Stimulated activated effector memory CD8-positive, alpha-beta T cell treated with anti-CD3 and anti-CD28 coated beads, Interleukin-12 subunit alpha, Interleukin-12 subunit beta, amount 100 ng/mL, for 72 hours (primary cell): ENCODE measurements at places on chromosomes 2 and 18.

GRCh38 chr2:146777181-146777580 lies 1067.6 kb upstream of the ACVR2A start:
- no peak for DNase-seq

DNA sequence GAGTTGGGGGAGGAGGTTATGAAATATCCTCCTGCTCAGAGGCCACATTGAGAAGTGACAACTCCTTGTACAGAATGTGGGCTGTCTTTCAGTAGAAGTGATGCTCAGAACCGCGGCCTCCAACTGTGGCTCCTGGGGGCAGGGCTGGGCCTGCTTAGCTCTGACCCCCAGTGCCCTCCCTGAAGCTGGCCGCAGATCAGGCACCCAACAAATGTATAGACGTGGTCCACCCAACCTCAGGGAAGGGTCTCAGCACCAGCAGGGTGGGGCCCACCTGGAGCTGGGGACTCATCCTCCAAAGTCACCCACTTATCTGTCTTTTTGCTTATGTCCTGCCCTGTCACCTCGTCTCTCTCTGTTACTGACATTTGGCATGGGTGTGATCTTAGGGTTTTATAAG lies 11.1 kb upstream of the BIN1 start:
- DNase-seq, result no peak

DNA sequence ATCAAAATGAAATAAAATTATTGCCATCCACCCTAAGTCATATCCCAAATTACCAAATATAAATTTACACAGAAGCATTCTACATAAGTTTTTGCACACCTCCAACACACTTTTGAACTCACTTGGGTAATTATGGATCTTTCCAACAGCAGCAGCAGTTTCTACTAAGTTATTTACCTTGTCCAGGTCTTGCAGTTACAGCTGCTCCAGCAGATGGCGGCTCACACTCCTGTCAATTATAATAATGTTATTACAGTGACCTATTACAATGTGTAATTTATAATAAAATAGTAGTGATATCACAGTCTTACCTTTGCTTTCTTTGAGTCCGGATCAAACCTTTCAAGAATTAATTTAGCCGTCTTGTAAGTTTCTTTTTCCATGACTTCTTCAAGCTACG lies 37.9 kb downstream of the LNPK start:
- DNase-seq, result no peak

- no peak for DNase-seq
Measured at GRCh38 chr2:233791151-233791882, 13.2 kb downstream of the MROH2A start.

DNA sequence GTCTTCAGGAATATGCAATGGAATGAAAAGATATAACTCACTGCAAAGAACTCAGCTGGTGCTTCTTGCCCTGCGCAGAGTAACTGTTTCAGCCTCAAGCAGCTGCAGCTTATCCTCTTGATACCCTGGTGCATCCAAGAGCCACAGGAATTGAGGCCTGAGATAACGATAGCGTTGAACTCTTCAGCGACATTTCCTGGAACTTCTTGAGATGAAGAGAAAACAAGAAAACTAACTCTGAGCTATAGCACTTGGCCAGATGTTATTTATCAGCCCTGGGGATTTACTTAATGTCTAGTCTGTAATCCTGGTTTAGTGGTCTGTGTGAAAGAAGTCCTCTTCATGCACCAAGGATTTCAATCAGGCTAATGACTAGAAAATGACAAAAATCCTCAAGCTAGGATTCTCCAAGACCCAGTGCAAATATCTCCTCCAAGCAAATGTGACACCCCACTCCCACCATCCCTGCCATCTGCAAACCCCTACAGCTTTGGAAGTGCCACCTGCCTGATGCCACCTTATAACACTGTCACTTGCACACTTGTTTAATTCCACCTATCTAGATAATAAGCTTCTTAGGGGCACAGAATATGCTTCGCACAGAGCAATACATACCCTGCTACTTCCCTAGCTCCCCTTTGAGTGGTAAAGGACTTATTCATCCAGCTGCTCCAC lies 40.6 kb downstream of the EHD3 start:
- no peak for DNase-seq

DNA sequence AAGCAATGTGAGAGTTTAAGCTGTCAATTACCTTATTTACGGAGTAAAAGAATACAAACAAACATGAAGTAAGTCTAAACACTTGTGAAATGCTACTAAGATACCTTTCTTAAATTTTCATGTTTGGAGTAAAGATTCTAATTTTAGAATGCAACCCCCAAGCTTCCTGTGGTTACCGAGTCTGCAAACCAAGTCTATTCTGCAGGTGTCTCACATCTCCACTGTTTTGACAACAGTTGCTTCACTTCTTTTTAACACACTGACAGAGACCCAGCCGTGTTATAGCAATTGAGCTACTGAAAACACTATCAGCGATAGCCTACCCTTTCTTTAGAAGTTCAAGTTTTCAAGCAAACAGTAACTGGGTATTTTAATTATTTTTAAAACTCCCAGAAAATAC lies 608.3 kb downstream of the ERBB4 start:
- no peak for DNase-seq

DNA sequence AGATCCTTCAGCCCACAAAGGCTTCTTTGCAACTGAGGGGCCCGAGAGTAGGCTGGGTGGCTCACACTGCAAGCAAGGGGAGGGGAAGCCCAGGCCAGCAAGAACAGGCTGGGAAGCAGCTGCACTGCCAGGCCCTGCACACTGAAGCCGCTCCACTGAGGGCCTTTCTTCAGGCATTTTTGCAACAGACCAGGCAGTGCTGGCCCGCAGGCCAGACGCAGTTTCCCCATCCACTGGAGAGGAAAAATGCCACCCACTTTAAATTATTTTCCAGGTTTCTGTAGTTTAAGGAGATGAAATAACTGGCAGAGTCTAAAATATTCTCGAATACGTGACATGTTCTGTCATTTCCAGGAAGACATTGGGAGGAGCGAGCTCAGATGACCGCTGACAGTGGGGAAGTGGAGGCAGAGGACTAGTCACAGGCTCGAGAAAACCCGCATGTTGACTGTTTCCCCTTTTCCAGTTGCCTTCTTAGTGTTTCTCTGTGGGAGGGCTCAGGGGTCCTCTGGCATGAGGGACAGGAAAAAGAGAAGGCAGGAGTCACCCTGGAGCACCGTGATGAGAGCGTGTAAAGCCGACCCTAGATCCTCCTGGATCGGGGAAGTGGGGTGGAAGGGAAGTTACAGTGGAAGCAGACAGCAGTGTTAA lies 53.3 kb upstream of the B3GNT7 start:
- no peak for DNase-seq

DNA sequence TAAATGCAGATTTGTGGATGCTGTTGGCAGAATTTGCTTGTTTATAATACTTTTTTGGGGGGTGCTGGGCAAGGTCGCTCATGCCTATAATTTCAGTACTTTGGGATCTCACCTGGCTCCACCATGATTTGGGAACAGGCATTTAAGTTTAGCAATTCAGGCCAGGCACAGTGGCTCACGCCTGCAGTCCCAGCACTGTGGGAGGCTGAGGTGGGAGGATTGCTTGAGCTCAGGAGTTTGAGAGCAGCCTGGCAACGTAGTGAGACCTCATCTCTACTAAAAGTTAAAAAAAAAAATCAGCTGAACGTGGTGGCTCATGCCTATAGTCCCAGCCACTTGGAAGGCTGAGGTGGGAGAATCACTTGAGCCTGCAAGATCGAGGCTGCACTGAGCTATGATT lies 20.7 kb downstream of the TANC1 start:
- DNase-seq, result no peak

DNA sequence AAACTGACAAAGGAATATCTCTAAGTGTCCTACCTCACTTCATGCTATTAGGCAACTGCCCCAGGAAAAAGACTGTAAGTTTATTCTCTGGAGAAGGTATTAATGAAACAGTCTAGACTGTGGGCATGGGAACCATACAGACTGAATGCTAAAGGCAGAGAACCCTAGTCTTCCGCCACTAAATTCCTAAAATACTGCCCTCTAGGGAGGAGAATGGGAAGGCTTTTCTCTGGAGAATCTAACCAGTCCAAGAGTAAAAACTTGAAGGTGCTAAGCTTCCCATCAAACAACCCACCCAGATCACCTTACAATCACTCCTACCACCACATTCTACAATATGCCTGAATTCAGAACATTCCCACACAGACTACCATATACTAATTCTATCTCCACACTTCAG lies 3.4 kb downstream of the SRBD1 start:
- no peak for DNase-seq

DNA sequence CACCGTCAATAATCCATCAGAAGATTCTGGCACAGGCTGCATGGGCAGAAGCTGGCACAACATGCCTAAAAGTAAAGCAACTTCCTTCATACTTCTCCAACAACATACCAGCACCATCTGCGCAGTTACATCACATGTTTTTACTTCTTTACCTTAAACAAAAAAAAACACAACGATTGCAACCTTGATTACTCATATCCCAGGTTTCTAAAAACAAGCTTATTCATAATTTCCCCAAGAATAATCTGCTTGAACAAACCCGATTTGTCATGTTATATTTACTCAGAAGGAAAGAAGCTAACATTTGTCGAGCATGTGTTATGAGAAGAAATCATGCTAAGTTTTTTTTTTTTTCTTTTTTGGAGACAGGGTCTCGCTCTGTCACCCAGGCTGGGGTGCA lies 54.7 kb downstream of the THADA start:
- DNase-seq, result no peak

DNA sequence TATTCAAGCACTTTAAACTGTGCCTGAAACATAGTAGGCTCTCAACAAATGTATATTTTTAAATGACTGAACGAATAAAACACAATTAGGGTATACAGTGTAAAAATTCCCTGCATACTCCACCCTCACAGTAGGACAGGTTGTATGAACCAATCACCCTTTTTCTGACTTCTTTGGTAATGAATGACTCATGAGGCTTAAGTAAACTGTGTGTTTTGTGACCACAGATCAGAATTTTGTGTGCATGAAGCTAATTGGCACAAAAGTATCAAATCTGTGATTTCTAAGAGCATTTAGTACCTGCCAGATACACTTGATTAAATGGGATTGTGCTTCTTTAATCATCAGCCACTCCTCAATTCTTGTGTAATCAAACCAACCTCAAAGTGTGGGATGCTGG lies 109.9 kb upstream of the MAP4K3 start:
- DNase-seq, result no peak

GRCh38 chr2:35714883-35715282 lies 640.7 kb upstream of the CRIM1 start:
- DNase-seq, result no peak

- no peak for DNase-seq
Measured at GRCh38 chr2:102081606-102082005, 60.9 kb upstream of the IL1R1 start.

- no peak for DNase-seq
Measured at GRCh38 chr2:105584435-105585010, 160.2 kb upstream of the NCK2 start.

DNA sequence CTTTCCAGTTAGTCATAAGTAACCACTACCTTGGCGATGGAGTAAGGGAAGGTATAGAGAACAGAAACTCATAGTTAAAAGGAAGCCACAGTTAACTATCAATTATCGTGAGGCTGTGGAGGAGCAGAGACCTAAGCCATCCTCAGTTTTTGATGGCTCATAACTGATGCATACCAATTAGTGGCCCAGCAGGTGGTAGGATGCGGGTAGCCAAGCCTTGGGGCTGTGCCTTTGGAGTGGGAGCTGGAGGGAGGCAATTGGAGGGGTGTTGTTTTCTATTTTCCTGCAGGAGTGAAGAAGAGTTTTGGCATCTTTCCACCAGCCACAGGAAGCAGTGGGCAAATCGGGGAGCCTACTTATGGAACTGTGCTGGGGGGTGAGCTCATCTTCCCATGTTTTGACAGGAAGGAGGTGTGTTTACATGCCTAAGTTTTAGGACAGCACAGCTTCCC lies 194.8 kb downstream of the TPGS2 start:
- DNase-seq, result no peak

DNA sequence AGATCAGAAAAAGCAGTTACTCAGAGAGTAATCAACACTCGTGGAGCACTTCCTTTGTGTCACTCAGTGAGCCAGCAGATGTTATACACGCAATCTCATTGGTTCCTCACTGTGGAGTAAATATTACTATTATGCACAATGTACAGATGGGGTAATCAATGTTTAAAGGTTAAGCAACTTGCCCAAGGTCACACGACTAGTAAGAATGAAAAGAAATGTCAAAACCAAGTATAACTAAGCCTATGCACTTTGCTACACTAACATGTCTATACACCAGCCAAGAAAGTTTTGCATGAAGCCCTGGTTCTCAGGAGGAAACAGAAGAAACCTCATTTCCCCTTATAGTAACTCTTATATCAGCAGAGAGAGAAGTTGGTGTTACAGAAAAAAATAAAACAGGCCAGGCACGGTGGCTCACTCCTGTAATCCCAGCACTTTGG lies 5.4 kb downstream of the METTL21A start:
- DNase-seq, result no peak

DNA sequence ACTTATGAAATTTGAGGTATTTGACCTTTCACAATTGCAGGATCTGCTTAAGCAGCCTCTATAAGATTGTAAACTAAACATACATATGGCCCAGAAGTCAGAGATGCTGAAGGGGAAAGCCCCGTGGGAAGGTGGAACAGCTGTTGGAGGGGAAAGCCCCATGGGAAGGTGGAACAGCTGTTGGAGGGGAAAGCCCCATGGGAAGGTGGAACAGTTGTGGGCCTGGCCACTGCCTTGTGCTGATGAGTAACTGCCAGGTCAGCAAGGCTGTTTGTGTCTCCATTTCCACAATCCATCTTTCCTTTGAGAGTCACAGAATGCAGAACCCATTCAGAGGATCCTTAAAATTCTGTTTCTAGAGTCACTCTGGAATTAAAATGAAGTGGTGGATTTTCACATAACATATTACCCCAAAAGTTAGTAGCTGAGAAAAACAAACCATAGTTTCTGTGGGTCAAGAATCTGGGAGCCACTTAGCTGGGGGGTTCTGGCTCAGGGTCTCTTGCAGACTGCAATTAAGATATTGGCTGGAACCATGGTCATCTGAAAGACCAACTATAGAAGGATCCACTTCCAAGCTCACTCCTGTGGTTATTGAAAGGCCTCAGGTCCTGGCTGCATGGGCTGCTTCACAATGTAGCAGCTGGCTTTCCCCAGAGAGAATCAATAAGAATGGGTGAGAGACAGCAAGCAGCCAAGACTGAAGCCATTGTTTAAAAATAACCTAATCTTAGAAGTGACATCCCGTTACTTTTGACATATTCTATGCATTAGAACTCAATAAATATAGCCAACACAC lies 86.6 kb upstream of the CAVIN2 start:
- no peak for DNase-seq

- no peak for DNase-seq
Measured at GRCh38 chr2:188966079-188966571, 8.0 kb upstream of the COL3A1 start.

GRCh38 chr2:234293973-234294372 lies 202.9 kb downstream of the ARL4C start:
- no peak for DNase-seq

GRCh38 chr2:173990970-173991819 lies 26.0 kb upstream of the SP3 start:
- DNase-seq, result no peak

DNA sequence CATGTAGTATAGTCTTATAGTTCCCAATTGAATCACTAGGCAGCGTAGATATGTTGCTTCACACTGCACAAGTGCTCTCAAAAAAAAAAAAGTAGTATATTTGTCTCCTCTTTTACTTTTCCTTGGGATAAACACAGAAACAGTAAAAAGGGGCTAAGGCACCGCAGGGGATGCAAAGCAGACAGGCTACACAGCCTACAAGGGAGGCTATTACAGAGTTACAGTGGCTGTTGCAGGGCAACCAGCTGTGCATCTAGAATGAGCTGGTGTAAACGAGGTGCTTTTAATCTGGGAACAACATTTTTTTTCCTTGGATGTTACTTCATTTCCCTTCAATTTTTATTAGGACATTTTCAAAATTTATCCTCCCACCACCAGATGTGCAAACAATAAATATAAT lies 1934.7 kb upstream of the CELF4 start:
- no peak for DNase-seq

GRCh38 chr2:177252808-177253531 lies 11.6 kb downstream of the NFE2L2 start:
- no peak for DNase-seq
